ENCODE measurements at places on chromosomes 11 and 22. TPM values are rescaled to one million over a fixed set of nuclear protein-coding genes. Genes with fewer than 3 reads are reported as not detected.
A peak's percentile ranks its signal among the peaks of the same experiment; 100 is the strongest.

The SCGB1A1 gene
- 0.48 TPM for total RNA-seq

The RAB39A gene
- not detected for total RNA-seq

The CRYBB3 gene
- 0.64 TPM for total RNA-seq

The DTX4 gene
- 3.3 TPM for total RNA-seq

The FAR1 gene
- 113 TPM for total RNA-seq

The GUCY1A2 gene
- 0.84 TPM for total RNA-seq

The FAM111B gene
- 9.6 TPM for total RNA-seq

DNA sequence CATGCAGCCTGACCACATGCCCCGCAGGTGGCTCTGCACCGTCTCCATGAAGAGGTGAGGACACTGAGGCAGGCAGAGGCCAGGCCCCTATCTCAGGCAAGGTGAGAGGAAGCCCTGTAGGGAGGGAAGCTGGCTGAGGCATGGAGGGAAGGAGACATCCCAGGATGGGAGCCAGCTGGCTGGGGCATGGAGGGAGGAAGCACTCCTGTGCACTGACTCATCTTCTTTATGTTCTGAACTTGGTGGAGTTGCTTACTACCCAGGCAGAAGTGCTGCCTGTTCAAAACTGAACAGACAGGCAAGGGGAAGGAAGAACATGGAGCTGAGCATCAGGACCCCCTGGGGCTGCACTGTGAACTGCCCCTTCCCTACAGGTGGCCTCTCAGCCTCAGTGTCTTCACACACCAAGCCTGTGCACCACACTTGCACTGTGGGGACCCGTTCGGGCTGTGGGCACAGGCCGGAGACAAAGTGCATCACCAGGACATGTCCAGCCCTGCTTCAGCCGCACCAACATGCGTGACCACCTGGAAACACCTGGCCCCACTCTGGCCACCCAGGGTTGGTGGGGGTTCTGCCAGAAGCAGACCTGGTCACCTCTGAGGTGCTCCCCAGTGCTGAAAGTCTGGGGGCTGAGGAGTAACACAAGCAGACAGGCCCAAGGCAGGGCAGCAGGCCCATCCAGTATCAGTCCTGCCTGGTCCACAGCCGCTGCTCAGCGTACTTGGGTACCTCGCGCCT lies 55.5 kb downstream of the DGCR2 start:
- ATAC-seq, result peak; percentile 68

DNA sequence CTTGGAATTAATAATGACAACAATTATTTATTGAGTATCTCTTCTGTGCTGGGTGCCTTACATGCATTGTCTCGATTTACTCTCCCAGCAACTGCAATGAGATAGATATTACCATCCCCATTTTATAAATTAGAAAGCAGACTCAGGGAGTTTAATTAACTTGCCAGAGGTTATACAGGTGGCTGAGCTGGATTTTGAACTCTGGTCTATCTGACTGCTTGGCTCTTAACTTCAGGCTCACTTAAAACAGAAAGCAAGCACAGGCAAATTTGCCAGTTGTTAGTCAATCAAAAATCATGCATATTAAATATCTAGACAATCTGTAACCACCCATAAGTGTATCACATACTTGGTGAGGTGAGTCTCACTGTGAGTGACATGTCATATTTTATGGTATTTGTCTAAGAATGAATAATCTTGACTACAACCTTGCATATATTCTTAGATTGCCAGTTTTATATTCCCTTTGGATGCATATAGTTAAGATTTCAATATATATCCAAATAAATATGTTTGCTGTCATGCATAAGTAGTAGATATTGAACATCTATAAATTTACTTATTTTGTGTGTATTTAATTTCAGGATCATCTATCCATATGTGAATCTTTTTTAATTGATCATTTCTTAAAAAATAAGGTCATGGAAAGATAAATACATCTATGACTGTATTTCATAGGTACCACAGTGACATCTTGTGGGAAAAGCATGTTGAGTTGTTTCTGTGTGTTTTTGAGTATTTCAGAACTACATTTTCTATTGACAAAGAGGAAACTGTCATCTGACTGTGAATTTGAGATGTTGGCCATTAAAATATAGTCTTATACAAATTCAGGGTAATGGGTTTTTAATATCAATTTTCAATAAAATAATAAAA lies 112.0 kb upstream of the ARHGAP42 start:
- ATAC-seq, result peak; percentile 35

DNA sequence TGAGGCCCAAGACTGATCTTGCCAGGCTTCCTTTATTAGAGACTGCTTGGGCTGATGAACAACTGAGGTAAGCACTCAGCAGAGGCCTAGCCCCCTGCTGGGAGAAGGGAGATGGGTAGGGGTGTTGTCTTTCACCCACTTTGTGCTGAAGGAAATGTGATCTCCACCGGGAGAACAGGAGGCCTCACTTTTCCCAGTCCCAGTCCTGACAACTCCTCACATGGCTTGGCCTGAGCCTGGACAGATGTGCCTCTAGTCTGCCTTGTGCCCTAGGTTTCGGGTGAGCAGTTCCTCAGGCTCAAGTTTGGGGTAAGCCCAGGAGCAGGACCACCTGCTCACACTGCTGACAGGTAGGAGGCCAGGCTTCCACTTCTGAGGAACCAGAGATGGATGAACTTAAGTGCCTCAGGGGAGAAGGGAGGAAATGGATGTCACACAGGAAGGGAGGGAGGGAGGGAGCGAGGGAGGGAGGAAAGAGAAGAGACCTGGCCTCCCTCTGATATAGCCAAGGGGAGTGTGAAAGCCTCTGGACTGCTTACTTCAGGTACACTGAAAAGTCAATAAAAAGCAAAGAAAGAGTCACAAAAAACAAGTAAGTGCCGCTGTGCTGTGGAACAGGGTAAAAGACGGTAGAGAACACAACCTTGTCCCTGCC lies 8.1 kb downstream of the CLPB start:
- ATAC-seq, result no peak

GRCh38 chr11:62880803-62881578 lies at the start of gene SLC3A2:
SLC3A2 (plus strand) TSS chr11:62880896; CDS start chr11:62881024, 128 bp downstream.
- ATAC-seq, result peak; percentile 87

GRCh38 chr11:121672630-121673487 lies 220.1 kb upstream of the SORL1-AS1 start:
- no peak for ATAC-seq

- ATAC-seq, result no peak
Observed at GRCh38 chr11:326592-326841, 5.9 kb upstream of the IFITM3 start.

DNA sequence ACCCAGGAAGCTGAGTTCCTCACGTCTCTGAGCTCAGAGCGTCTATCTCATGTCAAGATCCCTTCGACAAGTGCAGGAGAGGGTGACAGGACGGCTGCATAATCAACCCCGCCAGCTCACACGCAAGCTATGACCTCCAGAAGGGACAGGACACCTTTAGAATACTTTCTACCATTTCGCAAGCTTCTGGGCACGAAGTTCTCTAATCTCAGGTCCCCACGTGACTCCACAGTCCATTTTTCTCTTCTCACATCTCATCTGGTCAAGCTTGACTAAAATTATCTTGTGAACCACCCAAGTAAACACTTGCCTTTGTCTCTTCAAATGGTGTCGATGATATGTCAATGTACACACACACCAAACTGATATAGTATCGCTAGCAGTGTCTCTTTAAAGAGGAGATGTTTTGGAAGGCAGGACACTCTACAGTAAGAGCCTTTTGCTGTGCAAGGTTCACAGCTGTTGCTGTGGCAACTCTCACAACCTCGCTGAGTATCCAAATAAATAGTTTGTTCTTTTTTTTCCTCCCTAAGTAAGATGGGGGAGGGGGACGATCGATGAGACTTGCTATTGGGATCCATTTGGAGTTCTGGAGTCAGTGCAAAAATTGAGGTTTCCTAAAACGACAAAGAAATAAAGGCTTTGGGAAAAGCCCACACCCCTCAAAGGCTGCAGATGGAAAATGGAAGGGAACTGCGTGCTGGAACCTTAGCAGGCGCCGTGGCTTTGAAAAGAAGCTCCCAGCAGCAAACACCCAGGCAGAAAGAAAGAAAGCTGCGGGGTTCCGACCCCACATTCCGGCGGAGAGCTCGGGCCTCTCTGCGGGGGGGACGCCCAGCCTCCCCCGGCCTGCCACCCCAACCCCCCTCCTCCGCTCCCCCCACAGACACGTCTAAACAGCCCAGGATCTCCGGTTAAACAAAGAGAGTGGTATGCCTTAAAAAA lies 215.4 kb upstream of the UBASH3B start:
- ATAC-seq, result no peak

GRCh38 chr11:33682446-33682845 lies 18.2 kb downstream of the C11orf91 start:
- ATAC-seq, result peak; percentile 91

GRCh38 chr11:77212314-77213007 lies 84.4 kb downstream of the MYO7A start:
- ATAC-seq, result no peak

- no peak for ATAC-seq
Observed at GRCh38 chr22:50339945-50340879, 2.9 kb upstream of the PPP6R2 start.
